Muscle of leg (tissue), 16 donors: ENCODE measurements at places on chromosomes 2 and 18. TPM values are rescaled to one million over a fixed set of nuclear protein-coding genes. Genes with fewer than 3 reads are reported as not detected.

DNA sequence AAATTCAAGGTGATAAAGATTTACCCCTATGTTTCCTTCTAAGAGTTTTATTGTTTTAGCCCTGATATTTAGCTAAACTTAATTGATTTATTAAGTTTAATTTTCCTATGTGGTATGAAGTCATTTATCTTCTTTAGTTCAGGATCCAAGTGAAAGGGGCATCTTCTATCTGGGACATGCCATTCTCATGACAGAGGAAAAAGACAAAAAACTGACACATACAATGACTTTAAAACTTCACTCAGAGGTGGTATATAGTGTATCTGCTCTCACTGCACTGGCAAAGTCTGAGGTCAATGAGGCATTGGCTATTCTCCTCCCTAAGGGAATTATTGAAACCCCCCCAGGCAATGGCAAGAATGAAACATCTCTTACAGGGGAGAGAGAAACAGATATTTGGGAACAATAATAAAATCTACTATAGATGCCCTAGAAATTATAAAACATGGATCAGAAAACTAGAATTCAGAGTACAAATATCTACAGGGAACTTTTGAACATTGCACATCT is 237.4 kb downstream of the MYCN start:
- H3K4me3 ChIP-seq: no peak overlapping the region
- DNase-seq: no peak
- H3K27ac ChIP-seq: no peak overlapping the region
- no peaks in the 10 kb centered on the region for H3K4me1 ChIP-seq
- H3K36me3 ChIP-seq: no peaks in the 10 kb centered on the region

KIAA2012 gene
- 0.31 TPM for total RNA-seq

DNA sequence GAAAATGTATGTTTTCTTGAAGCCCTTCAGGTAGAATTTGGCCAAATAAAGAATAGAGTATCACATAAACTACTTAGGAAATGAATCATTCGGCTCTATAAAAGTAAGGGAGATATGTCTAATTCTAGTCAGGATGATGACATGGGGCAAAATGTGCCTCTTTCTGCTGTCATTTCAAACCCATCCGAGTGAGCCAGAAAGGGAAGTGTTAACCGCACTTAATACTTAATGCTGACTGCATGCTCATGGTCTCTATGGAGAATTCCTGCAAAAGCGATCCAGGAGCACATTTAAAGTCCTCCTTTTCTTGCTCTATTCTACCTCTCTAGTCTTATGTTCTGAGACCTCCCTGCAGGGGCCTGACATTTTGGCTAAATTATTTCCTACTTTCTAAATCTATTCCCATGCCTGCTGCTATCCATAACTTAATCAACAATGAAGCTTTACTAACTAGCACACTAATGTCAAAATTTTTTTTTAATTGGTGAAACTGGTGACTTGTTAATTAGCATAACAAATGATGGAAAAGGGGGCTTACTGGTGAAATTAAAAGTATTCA is 127.4 kb downstream of the CDC42EP3 start:
- no peaks in the 10 kb centered on the region for H3K27me3 ChIP-seq
- H3K27ac ChIP-seq: no peak overlapping the region
- no peak overlapping the region for H3K4me3 ChIP-seq
- no peaks in the 10 kb centered on the region for H3K36me3 ChIP-seq
- no peaks in the 10 kb centered on the region for H3K4me1 ChIP-seq
- DNase-seq: peak; percentile 33

- peaks cover 32% of the 10 kb centered on the region for H3K36me3 ChIP-seq
- no peak overlapping the region for H3K4me3 ChIP-seq
- no peaks in the 10 kb centered on the region for H3K27me3 ChIP-seq
- no peak overlapping the region for H3K27ac ChIP-seq
- H3K4me1 ChIP-seq: no peaks in the 10 kb centered on the region
- DNase-seq: peak; percentile 71
These were observed 63.3 kb downstream of the COL3A1 start for GRCh38 chr2:189037518-189037917.

DNA sequence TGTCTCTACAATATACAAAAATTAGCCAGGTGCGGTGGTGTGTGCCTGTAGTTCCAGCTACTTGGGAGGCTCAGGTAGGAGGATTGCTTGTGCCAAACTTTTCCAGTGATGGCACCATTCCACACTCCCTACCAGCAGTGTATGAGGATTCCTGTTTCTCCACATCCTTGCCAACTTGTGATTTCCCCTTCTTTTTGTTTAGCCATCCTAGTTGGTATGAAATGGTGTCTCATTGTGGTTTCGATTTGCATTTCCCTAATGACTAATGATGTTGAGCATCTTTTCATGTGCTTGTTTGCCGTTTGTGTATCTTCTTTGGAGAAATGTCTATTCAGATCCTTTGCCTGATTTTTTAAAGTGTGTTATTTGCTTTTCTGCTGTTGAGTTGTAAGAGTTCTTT is 41.0 kb downstream of the EPB41L5 start:
- no peaks in the 10 kb centered on the region for H3K27me3 ChIP-seq
- H3K36me3 ChIP-seq: no peaks in the 10 kb centered on the region
- no peak overlapping the region for H3K4me3 ChIP-seq
- H3K4me1 ChIP-seq: no peaks in the 10 kb centered on the region
- no peak for DNase-seq

- DNase-seq: no peak
- H3K36me3 ChIP-seq: peaks cover 2% of the 10 kb centered on the region
- H3K4me3 ChIP-seq: no peak overlapping the region
- no peaks in the 10 kb centered on the region for H3K27me3 ChIP-seq
- no peak overlapping the region for H3K27ac ChIP-seq
These were observed 506.1 kb downstream of the PTPRM start for GRCh38 chr18:8073167-8073566.

- H3K36me3 ChIP-seq: no peaks in the 10 kb centered on the region
- peak overlapping the region; percentile 10 for H3K27ac ChIP-seq
- no peak overlapping the region for H3K4me3 ChIP-seq
- no peaks in the 10 kb centered on the region for H3K27me3 ChIP-seq
These were observed 151.1 kb downstream of the GLI2 start for GRCh38 chr2:120886534-120887319.

- no peak for DNase-seq
- H3K36me3 ChIP-seq: no peaks in the 10 kb centered on the region
- H3K4me3 ChIP-seq: no peak overlapping the region
- H3K27ac ChIP-seq: no peak overlapping the region
These were observed 251.7 kb downstream of the NDUFA10 start for GRCh38 chr2:239773228-239774141.
